ENCODE measurements at places on chromosomes 2 and 18.

- no peak for DNase-seq
Measured at GRCh38 chr2:37643730-37644078, 27.7 kb downstream of the CDC42EP3 start.

DNA sequence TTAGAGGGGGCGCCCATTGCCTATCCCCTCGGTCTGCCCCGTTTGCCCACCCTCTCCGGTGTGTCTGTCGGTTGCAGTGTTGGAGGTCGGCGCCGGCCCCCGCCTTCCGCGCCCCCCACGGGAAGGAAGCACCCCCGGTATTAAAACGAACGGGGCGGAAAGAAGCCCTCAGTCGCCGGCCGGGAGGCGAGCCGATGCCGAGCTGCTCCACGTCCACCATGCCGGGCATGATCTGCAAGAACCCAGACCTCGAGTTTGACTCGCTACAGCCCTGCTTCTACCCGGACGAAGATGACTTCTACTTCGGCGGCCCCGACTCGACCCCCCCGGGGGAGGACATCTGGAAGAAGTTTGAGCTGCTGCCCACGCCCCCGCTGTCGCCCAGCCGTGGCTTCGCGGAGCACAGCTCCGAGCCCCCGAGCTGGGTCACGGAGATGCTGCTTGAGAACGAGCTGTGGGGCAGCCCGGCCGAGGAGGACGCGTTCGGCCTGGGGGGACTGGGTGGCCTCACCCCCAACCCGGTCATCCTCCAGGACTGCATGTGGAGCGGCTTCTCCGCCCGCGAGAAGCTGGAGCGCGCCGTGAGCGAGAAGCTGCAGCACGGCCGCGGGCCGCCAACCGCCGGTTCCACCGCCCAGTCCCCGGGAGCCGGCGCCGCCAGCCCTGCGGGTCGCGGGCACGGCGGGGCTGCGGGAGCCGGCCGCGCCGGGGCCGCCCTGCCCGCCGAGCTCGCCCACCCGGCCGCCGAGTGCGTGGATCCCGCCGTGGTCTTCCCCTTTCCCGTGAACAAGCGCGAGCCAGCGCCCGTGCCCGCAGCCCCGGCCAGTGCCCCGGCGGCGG, 1.7 kb downstream of the MYCN start:
- no peak for DNase-seq

DNA sequence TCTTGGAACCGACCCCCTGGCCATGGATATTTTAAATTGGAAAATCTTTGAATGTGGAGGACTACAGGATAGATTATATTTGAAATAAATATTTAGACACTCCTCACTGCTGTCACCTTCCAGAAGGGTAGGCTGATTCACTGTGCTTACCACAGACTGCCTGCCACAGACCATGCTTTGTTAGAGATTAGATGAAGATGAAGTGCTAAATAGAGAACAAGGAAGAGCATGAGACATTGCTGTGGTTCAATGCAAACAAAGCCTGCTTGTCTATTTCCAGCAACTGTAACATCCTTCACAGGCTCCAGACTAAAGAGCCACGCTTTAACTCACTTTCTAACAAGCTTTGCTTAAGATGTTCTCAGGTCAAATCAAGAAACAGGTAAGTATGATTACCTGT, 81.0 kb upstream of the TMEM17 start:
- no peak for DNase-seq

DNA sequence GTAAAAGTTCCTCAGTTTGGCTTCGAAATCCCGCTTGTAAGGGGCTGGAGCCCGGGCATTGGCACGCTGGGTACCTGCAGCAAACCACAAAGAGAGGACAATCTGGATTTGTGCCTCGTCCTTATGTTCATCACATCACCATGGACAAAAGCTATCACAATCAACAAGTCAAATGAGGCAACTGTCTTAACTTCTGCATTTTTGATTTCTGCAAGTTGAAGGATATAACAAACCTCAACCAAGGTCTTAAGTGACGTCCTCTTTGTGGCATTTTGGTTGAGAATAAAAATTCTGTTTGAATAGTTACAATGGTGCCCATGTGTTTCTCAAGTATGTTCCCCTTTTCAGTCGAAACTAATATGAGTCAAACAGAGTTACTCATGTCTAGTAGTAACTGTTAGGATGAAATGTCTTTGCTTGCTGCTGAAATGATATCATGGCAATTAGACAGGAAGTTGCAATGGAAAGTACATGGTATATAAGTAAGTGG, 70.8 kb upstream of the STK17B start:
- no peak for DNase-seq

- DNase-seq = no peak
Measured at GRCh38 chr2:68284896-68285295, 32.6 kb upstream of the PPP3R1 start.

Measured in activated CD4-positive, alpha-beta T cell treated with anti-CD3 and anti-CD28 coated beads for 1 hour (primary cell).